Anterior cingulate cortex (tissue), 58 donors: ENCODE measurements at places on chromosomes 1 and 21.

- DNase-seq: no peak
Observed at GRCh38 chr1:4600615-4601460, 53.6 kb upstream of the AJAP1 start.

DNA sequence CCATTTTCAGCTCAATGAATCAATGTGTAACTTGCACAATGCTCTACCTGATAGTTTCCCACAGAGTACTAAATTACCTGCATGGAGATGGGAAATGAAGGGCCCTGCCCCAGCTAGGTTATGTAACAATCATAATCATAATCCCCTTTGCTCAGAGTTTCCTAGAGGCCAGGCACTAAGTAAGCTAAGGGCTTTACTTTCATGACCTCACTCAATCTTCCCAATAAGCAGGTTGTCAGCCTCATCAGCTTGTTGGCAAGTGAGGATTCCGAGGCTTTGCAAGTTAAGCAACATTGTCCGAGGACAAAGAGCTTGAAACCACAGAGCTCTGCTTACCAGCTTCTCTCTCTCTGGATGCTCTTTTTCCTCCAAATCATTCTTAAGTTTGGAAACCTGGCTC is 64.1 kb upstream of the NTPCR start:
- DNase-seq: no peak

- DNase-seq: no peak
Observed at GRCh38 chr1:1199961-1200875, 6.2 kb downstream of the TNFRSF18 start.

- DNase-seq: no peak
Observed at GRCh38 chr1:67460676-67461500, 30.7 kb upstream of the SERBP1 start.

DNA sequence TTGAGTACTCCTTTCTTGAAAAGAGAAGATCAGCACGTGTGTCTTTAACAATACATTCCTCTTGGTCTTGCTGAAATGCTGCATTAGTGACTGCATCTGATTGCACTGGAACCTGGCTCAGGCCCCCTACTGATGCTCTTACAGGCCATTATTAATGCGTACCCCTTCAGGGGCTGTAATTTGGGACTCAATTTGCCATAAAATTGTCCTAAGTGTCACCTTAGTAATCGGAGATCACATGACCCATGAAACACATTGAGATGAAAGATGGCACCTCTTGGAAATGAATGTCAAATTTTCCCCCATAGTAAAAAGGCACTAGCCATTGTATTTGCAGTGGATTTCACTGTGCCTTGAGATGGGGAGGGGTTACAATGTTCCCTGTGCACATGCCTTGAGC is 563.3 kb downstream of the KIF26B start:
- no peak for DNase-seq

GRCh38 chr1:3620708-3621107 is 4.1 kb upstream of the TPRG1L start:
- no peak for DNase-seq

DNA sequence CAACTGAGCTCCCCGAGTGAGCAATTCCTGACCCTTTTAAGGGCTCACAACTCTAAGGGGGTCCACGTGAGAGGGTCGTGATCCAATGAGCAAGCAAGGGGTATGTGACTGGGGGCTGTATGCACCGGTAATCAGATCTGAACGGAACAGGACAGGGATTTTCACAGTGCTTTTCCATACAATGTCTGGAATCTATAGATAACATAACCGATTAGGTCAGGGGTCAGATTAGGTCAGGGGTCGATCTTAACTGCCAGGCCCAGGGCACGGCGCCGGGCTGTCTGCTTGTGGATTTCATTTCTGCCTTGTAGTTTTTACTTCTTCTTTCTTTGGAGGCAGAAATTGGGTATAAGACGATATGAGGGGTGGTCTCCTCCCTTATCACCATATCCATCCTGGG is 30.7 kb upstream of the OPRD1 start:
- DNase-seq: no peak

DNA sequence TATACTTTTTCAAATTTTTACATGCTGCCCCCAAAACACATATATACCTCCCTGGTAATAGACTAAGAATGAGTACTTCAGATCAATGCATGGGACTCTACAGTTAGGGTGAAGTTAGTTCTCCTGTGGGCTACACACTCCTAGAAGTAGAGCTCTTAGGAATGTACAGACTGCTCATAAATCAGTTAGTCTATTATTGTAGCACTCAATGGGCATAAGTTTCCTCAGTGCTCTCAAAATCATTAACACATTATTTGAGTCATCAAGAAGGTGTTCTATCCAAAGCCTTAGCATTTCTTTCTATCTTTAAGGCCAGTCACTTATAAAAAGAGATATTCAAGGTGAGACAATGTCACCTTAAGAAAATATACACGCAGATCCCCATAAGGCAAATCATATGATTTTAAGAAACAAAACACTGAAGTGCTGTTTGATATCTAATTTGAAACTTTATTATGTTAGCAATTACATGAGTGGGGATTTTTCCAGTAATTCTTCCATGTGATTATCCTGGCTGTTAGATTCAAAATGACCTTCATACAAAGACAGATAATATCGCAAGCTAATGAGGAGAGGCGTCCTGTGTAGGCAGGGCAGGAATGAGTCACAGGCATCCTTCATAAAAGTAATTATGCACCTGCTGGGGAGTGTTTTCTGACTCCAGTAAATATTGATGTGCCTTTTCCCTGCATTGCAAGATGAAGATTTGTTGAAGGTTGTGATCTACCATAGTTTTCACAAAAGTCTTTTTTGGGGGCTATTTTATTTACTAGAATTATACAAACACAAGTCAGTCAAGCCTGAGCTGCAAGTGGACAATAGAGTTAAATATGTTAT is 167.2 kb upstream of the ATP1B1 start:
- DNase-seq: no peak

GRCh38 chr1:211921579-211922095 is 91.1 kb upstream of the LPGAT1 start:
- no peak for DNase-seq

- DNase-seq: no peak
Observed at GRCh38 chr21:18155508-18156193, 89.0 kb upstream of the CHODL start.

DNA sequence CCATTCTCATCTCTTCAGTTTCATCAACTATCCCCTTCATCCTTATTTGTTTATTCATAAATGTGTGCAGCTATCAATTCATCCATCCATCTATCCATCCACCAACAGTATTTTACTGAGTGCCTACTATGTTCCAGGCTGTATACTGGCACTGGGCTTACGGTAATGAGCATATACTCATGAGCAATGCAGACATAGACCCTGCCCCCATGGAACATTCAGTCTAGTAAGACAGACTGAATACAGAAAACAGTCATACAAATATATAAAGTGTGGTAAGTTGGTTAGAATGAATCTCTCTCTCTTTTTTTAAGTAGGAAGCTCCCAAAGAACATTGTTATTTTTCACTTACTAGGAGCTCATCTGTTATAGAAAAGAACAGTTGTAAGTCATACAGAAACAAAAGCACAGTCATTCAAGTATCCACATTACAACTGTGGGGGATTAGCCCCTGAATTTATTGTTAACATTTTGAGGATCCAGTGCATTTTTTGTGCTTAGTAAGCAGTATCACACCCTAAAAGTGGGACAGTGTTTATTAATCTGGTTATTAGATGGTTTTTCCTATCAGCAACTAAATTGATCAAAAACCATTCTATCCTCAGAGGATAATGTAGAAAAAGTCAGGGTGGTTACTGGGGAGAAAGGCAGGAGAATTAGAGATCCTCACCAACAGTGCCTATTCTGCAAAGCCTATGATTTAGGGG is 3.6 kb downstream of the SLC16A4 start:
- no peak for DNase-seq

DNA sequence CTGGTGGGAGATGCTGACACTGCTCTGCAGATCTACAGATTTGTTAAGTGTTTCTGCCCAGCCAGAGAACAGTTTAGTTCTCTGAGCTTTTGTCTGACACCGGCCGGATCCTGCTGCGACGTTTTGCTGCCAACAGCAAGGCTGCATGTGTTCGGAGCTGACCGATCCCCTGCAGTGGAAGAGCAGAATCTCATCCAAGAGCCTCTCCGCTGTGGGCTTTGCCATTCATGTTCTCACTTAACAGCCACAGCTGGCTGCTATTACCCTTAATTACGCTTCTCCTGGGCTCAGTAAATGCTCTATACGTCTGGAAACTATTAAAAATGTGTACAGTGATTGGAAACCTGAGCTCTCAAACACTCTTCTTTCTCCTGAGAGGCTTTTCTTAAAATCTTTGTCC is 105.3 kb downstream of the BCAR3 start:
- DNase-seq: peak; percentile 42

DNA sequence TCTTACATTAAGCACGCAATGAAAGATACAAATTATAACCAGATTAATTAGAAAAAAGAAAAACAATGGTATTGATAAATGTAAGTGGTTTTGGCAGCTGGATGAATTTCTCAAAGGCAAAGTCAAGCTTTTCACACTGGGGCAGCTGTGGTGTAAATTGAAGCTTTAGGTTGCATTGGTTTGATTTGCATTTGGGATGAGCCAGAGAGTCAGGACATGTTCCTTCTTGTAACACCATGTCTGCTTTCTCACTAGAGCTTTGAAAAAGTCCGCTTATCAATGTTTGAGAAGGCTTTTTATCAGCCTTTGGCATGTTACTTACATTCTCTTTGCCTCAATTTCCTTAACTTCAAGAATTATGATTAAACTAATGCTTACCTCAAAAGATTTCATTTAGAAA is 173.9 kb downstream of the GPATCH2 start:
- DNase-seq: no peak

DNA sequence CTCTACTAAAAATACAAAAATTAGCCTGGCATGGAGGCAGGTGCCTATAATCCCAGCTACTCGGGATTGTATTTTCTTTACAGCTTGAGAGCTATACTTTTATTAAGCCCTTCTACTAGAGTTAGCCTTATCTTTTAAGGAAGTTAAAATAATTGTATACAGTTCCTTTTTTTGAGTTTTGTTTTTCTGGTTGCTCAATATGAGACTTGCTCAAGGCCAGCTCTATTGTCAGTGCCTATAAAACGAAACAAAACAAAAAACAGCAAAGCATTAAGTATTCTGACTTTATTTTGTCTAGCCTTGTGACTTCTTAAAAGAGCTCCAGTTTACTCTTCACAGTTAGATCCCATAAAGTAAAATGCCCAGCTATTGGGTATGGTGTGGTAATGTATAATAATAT is 17.2 kb downstream of the PKN2 start:
- no peak for DNase-seq
